NCI-H446 (cell line): ENCODE measurements at places on chromosomes 11 and 22.

DNA sequence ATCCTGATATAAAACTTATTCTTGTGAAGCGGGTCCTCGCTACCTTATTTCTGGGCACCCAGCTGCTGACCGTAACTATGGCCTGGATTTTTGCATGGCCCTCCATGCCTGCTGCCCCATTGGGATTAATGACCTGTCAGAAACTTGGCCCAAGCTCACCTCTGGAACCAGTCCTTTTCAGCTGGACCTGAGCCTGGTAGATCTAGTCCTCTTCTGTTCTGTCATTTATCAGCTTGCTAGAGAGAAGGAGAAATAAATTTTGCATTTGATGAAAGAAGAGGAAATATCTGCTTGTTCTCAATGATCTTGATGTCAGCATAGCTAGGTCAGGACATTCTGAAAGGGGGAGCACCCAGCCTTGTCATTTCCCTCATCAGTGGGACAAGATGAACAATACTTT lies 387.8 kb upstream of the LARGE1 start:
- DNase-seq = no peak

GRCh38 chr11:128500493-128500892 lies 86.9 kb downstream of the ETS1 start:
- no peak for DNase-seq

DNA sequence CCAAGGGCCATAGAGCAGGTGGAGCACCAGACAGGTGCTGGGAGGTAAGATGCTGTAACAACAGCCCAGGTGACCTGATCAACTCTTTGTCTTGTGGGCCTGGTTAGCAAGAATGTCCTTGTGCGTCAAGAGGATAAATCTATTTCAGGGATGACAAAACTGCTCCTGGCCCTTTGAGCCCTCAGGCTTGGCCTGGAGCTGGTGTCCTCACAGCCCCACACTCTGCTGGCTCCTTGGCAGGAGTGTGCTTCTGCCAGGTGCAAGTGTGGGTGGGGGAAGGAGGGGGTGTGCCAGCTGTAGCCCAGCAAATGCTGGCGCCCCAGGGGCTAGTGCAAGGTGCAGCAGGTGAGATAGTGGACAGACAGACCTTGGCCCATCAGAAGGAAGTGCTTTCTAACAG lies 19.5 kb downstream of the AMPD3 start:
- DNase-seq = no peak

- no peak for DNase-seq
Measured at GRCh38 chr22:29470159-29470855, 9.7 kb upstream of the NEFH start.

- no peak for DNase-seq
Measured at GRCh38 chr22:39559456-39560105, 11.0 kb upstream of the CACNA1I start.

- no peak for DNase-seq
Measured at GRCh38 chr11:1054143-1055108, 17.9 kb upstream of the MUC6 start.

DNA sequence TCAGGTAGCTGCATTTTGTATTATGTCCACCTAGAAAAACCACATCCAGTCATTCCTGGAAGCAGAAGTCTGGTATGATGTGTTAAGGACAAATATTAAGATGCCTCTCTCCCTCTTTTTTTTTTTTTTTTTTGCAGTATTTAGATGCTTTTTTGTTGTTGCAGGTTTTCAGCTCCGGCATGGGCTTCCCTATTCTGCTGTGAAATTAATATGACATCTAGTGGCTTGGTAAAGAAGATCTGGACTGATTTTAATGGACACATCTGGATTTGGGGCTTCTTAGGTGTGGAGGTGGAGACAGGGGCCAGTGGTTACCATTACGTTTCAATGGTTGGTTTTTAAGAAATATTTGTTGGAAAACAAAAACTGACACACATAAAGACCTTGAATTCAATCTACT lies 47.5 kb upstream of the RASSF10 start:
- no peak for DNase-seq

GRCh38 chr11:65716302-65716701 lies 4.2 kb downstream of the KAT5 start:
- DNase-seq = no peak

DNA sequence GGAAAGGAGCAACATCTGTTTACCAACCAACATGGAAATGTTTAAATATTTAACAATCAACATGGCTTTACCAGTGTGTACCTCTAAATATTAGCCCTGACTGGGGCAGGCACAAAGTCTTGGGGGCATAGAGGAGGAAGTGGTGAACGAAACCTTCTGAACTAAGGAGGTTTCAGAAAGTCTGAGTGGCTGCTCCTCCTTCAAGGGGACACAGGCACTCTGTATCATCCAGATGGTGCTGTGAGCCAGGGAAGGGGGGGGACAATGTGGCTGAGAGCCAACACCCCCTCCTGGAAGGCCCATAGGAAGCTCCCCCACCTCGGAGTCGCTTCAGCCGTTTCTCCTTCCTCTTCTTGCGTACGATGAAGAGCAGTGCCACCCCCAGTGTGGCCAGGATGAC lies 107.7 kb downstream of the CEP164 start:
- DNase-seq = no peak

- no peak for DNase-seq
Measured at GRCh38 chr11:112941104-112941503, 20.1 kb upstream of the NCAM1 start.

GRCh38 chr11:61147791-61148620 lies 13.2 kb downstream of the VPS37C start:
- DNase-seq = no peak

- DNase-seq = no peak
Measured at GRCh38 chr11:93498641-93499040, 44.5 kb downstream of the SMCO4 start.
